NCI-H460 (cell line): ENCODE measurements at places on chromosomes 6 and 20.

DNA sequence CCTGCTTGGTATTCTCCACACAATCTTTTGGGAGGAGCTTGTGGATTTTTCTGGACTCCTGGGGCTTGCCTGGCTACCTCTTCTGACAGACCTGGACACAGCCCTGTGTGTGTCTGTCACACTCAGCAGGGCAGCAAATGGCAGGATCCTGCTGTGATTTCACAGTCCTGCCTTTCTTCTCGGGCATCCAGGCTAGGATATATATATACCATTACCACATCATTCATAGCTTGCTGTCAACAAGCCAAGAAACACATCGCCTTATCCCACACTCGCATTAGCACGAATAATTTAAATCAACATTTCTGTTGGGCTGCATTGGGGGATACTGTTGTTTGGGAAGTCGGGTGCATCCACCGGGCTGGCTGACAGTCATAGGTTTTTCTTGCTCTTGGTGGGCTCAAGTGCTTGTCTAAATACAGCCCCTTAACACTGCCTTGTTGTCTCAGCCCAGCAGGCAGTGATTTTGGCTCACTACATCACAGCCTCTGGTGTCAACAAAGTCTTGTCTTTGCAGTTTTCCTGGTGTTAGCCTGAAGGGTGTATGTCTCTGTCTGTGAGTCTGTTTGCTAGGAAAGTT is 154.9 kb upstream of the FERMT1 start:
- DNase-seq = no peak

- DNase-seq = no peak
Measured at GRCh38 chr6:167532410-167533288, 207.8 kb downstream of the TTLL2 start.

GRCh38 chr6:82270881-82271635 is 23.5 kb upstream of the IBTK start:
- peak; percentile 35 for DNase-seq

GRCh38 chr6:142376800-142377496 is 75.1 kb downstream of the ADGRG6 start:
- DNase-seq = peak; percentile 74

DNA sequence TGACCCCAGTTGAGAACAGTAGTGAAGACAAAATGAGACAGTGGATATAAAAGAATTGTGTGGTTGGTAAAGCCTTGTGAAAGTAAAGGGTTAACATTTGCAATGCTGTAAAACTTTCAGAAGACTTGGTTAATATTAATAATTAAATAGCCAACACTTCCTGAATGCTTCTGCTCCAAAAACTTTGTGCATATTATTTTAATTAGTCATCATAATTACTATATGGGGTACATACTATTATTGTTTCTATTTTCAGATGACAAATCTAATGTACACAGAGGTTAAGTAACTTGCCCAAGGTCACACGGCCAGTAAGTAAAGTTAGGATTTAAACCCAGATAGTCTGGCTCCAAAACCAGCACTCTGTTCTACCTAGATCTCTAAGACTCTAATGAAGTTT is 291.3 kb downstream of the OGFRL1 start:
- no peak for DNase-seq

DNA sequence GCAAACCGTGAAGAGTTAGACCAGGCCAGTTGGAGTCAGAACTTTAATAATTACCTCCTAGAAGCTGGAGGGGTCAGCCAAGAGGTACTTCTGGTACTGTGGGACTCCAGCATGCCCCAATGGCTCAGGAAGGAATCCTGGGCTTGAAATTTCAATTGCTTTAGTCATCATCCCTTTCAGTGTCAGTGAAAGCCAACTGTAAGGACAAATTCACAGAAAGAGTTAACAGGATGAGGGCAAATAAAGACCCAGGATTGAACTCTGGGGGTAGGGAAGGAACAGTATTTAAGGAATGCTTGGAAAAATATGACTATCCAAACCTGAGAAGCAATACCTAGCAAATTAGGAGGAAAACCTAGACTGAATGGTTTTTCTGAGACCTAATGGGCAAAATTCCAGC is 735.1 kb upstream of the MARCKS start:
- DNase-seq = peak; percentile 30

DNA sequence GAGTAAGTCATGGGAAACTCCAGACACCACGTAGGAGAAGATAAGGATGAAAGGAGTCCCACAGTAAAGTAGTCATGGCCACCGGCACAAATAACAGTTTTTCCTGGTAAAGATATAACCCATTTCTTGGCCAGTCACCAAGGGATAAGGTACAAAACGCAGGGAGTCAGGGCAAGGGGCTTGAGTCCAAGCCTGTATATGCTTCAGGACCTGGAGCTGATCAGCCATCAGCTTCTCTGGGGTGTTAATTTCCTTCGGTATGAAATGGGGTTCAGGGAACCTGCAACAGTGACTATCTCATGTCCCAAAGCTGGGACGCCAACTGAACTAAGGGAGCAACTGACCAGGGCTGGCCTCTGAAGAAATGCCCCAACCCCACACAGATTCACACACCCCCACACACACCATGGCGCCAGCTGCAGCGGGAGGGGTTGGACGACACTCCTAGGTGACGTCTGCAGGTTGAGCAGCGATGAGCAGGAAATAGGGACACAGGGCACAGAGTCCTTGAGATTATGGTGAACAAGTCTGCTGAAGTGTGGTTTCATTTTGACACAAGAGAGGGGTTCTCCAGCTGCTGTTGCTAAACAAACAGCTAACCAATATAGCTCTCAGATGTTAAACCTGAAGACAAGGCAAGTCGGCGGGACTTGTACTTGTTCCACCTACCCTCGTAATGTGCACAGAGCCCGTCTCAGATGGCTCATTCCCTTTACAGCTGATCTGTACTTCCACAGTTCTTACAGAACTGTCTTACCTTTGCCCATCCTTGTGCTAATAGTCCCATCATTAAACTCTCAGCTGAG is 7.4 kb upstream of the ADTRP start:
- no peak for DNase-seq

DNA sequence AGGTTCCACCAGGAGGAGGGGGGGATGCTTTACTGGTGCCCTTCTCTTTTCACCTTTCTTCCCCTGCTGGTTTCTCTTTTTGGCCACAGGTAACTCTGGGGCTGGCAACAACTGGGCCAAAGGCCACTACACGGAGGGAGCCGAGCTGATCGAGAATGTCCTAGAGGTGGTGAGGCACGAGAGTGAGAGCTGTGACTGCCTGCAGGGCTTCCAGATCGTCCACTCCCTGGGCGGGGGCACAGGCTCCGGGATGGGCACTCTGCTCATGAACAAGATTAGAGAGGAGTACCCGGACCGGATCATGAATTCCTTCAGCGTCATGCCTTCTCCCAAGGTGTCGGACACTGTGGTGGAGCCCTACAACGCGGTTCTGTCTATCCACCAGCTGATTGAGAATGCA is 4.4 kb downstream of the TUBB1 start:
- no peak for DNase-seq

DNA sequence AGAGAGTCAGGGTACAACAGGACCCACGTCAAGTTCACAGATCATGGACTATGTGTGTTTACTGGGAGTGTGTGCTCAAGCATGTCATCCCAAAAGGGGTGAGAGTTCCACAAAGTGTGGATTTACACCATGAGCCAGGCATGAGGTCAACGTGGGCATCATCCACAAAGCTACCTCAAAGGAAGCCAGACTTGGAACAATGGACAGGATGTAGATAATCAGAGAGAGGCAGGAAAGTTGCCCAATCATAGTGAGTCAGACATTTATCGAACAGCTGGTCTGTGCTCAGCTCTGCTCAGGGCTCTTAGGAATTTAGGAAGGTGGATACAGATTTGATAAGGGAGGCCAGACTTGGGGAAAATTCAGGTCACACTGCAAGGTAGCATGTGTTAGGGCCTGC is 317.2 kb upstream of the CDYL start:
- no peak for DNase-seq

- no peak for DNase-seq
Measured at GRCh38 chr6:26053992-26054780, 33.0 kb upstream of the HFE start.

DNA sequence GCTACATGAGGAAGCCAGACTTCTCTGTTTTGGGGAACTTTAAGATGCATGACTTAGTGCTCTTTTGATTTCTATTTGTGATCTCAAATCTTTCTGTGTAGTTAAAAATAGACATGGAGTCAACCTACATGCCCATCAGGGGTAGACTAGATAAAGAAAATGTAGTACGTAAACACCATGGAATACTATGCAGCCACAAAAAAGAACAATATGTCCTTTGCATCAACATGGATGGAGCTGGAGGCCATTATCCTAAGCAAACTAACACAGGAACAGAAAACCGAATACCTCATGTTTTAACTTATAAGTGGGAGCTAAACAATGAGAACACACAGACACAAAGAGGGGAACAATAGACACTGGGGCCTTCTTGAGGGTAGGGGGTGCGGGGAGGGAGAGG is 102.8 kb downstream of the ZDHHC14 start:
- no peak for DNase-seq

DNA sequence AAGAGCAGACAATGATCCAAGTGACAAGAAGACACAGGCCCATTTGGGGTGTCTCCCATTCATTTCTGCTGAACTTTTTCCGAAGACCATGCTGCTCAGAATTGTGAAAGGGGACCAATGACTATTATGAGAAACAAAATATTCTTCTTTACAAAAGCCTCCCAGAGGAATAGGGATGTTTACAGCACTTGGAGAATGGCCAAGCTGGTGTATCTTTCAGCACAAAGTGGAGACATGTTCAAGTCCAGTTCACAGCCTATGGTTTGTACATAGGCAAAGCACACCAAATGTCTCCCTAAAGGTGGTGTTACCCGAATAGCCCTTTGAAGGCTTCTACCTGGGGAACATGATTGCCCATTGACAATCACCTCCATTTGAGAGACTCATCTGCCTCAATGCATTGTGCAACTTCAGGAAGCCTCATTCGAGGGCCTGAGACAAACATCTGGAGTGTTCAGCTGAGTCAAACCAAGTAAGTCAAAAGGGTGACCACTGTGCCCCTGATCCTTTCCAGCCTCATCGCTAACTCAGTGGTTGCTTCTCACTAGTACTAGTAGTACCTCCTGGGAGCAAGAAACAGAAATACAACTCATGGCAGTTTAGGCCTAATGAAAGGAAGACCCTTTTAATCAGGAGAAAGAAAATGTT is 451.0 kb upstream of the MARCKS start:
- no peak for DNase-seq

- no peak for DNase-seq
Measured at GRCh38 chr20:5215672-5216304, 89.0 kb downstream of the CDS2 start.

GRCh38 chr6:49003348-49003747 is 459.7 kb downstream of the MMUT start:
- no peak for DNase-seq

DNA sequence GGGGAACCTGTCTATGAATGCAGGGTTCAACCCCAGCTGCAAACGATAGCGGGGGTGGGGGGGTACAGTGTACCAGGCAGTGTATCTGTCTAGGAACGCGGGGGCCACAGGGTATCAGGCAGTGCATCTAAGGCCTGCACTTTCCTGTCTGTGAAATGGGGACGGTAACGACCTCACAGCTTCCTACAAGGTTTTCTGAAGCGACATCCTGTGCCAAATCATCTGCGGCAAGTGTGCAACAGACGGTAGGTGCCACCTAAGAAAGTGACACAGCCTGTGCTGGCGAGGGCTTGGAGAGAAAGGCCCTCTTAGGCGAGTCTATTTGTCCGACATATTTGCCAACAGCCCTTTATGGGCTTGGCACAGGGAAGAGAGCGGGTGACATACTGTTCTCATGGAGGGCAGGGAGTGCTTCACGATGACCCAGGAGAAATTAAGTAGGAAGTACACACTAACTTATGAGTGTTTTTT is 3.8 kb downstream of the DIDO1 start:
- DNase-seq = peak; percentile 70

DNA sequence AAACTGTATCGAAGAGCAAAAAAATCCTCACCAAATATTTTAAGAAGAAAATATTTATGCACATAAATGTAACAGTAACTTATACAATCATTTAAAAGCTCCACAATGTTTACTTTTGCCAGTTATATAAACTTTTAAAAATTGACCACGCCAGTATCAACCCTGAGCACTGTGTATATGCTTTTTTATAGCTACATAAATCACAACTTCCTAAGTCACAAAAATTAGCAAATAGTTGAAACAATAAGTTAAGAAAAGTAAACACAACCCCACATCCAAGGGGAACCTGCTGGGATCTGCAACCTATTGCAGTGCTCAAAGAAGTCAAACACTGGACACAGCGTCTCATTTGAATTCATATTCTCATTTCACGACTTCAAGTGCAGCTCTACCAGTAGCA is 89.8 kb upstream of the DST start:
- no peak for DNase-seq

DNA sequence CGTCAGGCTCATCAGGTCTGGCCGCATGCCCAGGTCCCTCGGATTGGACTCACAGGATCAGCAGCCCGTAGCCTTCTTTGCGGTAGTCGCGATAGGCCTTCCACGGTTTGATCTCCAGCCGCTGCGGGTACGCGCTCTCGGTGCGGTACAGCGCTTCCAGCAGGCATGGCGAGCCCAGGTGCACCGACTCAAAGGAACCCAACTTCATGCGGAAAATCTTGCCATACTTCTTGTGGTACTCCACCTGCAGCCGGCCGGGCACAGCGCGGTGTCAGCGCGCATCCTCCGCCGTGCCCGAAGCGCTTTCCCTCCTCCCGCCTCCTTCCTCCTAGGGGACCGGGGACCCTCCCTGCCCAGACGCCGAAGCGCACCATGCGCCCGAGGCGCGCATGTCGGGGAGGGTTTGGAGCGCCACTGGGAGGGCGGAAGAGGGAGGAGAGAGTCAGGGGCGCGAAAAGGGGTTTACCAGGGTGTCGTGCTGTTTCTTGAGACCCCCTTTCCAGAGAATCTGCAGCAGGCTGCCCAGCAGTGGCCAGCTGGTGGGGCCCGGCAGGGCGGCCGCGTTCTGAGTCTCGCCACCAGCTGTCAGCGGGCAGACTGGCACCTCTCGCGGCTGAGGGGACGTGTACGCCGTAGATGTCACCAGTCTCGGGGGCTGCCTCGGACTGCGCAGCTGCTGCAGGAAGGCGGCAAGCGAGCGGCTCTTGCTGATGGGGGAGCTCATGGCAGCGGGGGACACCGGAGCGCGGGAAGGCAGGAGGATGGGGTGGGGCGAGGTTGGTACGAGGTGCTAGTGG is 732 bp downstream of the CYP24A1 start:
- no peak for DNase-seq

GRCh38 chr6:15852289-15852688 is 189.5 kb upstream of the DTNBP1 start:
- DNase-seq = no peak

DNA sequence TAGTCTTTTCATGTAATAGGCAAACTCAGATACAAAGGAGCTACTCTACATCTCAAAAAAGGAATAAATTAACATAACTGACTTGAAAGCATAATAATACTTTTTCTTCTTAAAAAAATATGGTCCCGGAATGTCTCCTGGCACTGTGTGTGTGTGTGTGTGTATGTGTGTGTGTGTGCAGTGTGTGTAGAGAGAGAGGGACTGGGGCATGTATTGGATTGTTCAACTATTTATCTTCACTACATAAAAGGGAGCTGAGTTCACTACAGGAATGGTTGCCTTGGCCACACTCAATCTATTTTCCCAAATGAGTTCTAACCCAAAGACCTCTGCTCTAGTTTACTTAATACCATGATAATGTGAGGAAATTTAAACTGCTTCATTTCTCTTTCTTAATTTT is 51.1 kb downstream of the B3GAT2 start:
- no peak for DNase-seq

GRCh38 chr20:2335096-2335870 is 39.5 kb downstream of the TGM3 start:
- no peak for DNase-seq
